ENCODE measurements at places on chromosomes 2 and 18. TPM values are rescaled to one million over a fixed set of nuclear protein-coding genes. Genes with fewer than 3 reads are reported as not detected.

- no peak for DNase-seq
Measured at GRCh38 chr2:17850151-17850550, 28.3 kb upstream of the KCNS3 start.

- no peak for DNase-seq
Measured at GRCh38 chr2:201127152-201127511, 11.2 kb downstream of the CFLAR start.

DNA sequence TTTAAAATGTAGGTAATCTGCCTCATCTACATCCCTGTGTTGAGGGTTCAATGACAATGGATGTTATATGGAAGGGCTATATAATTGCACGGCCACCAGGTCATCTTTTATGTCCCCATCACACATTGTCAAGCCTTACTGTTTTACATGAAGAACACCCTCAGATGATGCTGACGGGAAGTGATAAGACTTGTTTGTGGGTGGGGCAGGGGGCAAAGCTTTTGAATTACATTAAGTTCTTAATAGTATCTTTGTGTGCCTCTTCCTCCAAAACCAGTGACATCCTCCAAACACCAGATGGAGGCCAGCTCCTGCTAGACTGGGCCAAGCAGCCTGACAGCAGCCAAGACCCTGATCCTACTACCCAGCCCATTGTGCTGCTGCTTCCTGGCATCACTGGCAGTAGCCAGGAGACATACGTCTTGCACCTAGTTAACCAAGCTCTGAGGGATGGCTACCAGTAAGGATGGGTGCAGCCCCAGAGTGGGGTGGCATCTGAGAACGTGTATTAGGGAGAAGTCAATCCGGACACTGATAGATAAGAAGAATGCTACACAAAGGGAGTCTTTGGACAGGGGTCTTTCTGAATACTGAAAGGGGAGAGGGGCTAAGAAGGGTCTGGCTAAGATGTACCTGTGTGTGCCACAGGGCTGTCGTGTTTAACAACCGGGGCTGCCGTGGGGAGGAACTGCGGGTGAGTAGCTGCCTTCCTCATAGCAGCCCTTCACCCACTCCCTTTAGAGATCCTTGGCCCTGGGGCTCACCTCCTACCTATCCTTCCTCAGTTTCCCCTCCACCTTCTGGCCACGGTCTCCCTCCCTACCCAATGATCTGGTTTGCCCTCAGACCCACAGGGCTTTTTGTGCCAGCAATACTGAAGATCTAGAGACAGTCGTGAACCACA is 5.3 kb downstream of the ABHD1 start:
- no peak for DNase-seq

DNA sequence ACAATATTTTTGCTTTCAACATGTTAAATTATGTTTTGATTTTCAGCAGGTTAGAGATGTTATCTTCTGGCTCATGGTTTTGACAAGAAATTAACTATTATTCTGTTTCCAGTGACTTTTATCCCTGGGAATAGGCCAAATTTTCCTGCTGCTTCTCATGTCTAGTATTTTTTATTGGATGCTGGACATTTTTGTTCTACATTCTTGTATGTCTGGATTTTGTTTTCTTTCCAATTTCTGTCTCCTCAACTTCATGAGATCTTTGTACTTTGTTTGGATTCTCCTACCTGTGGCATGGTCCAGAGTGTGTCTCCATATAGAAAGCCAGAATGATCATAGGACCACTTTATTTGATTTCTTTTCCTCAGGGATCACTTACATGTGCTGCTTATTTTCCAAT is 33.1 kb upstream of the MYO1B start:
- DNase-seq = no peak

- peak; percentile 1 for DNase-seq
Measured at GRCh38 chr2:114089636-114090319, 199.9 kb downstream of the ACTR3 start.

ASXL3 gene
- total RNA-seq = under 0.01 TPM

METTL4 gene
- 10.3 TPM for total RNA-seq

CCDC93 gene
- 10.8 TPM for total RNA-seq

DNA sequence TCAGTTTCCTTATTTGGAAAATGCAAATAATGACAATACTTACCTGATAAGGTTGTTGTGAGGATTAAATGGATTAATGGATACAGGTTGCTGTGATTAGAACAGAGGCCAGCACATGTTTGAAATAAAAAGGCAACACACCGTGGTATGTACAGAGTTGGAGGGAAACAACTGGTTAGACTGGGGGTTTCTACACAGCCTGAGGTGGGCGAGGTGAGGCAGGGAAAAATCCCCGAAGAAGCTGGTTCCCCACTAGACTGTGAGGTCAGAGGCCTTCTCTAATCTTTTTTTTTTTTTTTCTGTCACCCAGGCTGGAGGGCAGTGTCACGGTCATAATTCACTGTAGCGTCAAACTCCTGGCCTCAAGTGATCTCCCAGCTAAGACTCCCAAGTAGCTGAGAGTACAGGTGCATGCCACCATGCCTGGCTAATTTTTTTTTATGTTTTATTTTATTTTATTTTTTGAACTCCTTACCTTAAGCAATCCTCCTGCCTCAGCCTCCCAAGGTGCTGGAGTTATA is 1.2 kb upstream of the E2F6 start:
- no peak for DNase-seq

CD207 gene
- not detected for total RNA-seq

DNA sequence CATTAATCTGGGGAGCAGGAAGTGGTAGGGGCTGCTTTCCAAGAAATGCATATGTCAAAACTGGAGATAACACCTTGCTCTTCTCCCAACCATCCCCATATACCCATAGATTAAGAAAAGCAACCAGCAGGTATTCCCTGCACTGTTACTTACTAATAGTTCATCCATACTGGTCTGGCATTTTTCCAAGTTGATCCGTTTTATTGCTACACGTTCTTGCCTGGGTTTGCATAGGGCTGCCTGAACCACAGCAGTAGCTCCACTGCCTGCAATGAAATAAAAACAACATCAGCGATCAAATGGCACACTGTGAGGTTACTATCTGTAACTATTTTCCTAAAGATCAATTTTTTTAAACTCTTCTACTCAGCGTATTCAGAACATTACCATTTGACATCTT is 65.6 kb downstream of the STK39 start:
- no peak for DNase-seq

PLB1 gene
- total RNA-seq = 1.5 TPM

- no peak for DNase-seq
Measured at GRCh38 chr2:158473719-158474392, 17.1 kb downstream of the PKP4 start.

DNA sequence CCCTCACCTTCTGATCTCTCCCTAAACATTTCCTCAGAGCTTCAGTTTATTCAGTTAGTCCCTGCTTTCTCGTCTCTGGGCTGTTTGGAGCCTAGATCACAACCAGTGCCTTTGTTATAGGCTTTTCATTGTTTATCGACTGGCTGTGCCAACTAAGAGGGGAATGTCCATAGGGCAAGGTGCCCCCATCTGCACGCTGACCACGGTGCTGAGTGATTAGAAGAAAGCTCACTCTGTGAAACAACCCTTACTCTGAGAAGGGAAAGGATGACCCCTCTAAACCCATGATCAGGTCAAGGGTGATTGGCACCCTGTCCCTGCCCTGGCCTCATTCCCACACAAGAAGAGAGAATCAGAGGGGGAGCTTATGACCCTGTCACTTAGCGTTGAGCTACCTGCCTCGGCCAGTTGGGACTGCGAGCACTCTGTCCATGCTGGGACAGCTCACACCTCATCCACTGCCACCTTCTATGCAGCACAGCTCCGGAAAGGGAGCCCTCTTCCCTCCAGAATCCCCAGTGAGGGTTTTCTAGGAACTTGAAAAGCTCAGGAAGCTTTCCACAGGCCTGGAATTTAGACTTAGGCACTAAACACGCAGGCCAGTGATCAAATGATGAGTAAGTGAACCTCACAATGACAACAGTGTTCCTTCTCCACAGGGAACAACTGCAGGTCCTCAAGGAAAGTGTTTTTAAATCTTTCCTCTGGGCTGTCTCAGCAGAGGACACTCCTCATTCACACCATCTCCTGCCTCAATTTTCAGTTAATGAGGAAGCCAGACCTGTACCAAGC is 2.3 kb upstream of the ACTG2 start:
- DNase-seq = no peak

GRCh38 chr18:10258836-10259474 is 195.5 kb upstream of the APCDD1 start:
- DNase-seq = no peak

DNA sequence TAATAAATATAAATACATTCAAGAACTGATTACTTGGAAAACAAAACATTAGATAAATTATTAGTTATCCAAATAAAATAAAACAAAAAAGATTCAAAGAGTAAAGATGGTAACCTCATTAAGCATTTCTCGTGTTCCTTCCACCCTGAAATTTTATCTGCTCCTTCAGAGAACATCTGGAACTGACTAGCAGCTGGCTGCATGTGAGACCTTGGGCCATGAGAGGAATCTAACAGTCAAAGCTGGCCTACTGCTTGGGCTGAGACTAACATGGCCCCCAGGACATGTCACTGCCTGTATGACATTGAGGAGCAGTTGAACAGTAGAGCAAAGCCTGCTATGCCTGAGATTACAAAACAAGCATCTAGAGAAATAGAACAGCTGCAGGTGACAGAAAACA is 208.5 kb upstream of the ZSWIM2 start:
- DNase-seq = no peak

UGT1A4 gene
- total RNA-seq = not detected

TXNDC2 gene
- total RNA-seq = 0.63 TPM

- peak; percentile 3 for DNase-seq
Measured at GRCh38 chr18:33201509-33201926, 239.0 kb downstream of the CCDC178 start.

DNA sequence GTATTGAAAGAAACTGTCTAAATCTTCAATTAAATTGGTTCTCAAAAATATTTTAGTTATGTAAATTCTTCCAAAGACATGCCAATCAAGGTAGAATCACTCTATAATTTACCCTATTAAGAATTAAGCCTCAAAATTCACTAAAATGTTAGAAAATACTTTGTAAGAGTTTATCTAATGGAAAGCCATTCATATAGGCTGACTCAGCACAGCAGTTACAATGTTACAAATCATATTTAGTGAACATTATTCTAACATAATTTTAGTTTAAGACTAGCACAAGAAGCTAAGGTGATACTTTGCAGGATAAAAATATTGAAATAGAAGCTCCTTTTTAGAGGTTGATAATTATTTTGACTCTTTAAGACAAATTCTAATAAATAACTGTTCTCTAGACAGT is 137.0 kb downstream of the ZNF385B start:
- DNase-seq = no peak

DNA sequence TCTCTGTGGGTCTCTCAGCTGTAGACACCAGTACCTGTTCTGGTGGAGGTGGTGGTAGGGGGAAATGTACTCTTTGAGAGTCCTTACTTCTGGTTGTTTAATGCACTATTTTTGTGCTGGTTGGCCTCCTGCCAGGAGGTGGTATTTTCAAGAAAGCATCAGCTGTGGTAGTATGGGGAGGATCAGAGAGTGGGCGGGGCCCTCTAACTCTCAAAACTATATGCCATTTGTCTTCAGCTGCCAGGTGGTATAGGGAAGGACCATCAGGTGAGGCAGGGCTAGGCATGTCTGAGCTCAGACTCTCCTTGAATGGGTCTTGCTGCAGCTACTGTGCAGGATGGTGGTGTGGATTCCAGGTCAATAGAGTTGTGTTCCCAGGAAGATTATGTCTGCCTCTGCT is 1100.8 kb downstream of the CNTNAP5 start:
- DNase-seq = no peak

DNA sequence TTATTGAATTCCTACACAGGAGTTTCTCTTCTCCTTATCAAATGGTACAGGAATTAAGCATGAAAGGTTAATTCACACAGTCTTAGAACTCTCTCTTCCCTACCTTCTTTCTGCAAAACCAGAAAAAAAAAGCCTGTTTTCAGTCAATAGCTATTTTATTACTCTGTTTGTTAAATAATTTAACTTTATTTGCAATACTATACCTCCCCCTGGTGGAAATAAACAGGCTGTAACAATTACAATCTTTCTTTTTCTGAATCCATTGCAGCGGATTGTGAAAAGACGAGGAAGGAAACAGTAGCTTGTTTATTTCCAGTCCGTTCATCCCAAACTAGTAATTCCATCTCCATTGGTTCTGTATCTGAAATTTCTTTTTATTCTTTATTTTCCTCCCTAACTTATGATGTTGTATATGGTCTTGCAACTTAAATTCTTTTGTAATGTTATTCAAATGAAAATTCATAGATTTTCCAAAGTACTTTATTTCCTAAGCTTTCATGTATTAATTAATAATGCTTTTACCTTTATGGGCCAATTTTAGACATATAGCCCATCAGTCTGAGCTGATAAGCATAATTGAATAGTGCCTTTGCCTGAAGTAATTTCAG is 165.2 kb downstream of the SH3BP4 start:
- peak; percentile 55 for DNase-seq

- DNase-seq = no peak
Measured at GRCh38 chr2:122868646-122869275, 1113.3 kb downstream of the TSN start.

DNA sequence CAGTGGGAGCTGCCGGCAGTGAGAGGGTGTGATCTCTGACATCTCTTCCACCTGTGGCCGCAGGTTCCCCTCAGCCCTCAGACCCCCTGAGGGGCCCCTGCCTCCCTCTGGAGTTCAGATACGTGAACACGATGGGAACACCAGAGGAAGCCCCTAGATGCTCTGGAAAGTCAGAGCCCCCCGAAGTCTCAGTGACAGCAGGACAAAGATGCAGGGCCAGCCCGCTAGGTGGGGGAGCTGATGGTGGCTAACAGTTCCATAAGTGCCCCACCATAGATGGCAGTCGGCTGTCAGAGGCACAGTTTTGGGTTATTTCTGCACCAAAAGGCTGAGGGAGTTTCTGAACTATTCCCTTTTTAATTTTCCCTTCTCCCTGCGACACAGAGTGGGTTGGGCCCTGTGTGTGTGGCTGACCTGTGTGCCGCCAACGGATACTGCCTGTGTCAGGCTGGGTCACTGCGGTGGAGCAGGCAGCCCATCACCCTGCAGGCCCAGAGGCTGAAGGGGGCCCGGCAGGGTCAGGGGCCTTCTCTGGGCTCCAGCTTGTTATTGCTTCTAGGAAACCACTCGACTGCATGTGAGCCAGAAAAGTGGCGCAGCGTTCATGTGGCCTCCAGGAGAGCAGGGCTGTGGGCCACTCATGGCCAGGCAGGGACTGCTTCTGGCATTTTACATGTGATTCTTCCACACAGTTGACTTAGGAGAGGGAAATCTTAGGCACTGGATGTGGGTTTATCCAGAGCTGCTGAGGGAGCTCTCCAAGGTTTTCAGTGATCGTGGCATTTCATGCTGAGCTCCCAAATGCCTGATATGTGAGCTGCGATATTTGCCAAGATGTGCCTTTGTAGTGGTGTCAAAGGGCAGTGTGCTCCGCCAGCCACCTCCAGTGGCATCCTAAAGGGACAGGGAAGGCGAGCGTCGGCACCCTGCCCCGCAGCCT is 225.1 kb downstream of the SH3RF3 start:
- no peak for DNase-seq
